H9 (cell line): ENCODE measurements at places on chromosomes 4 and X.

- DNase-seq = no peak
Measured at GRCh38 chrX:25158635-25159034, 142.9 kb upstream of the ARX start.

DNA sequence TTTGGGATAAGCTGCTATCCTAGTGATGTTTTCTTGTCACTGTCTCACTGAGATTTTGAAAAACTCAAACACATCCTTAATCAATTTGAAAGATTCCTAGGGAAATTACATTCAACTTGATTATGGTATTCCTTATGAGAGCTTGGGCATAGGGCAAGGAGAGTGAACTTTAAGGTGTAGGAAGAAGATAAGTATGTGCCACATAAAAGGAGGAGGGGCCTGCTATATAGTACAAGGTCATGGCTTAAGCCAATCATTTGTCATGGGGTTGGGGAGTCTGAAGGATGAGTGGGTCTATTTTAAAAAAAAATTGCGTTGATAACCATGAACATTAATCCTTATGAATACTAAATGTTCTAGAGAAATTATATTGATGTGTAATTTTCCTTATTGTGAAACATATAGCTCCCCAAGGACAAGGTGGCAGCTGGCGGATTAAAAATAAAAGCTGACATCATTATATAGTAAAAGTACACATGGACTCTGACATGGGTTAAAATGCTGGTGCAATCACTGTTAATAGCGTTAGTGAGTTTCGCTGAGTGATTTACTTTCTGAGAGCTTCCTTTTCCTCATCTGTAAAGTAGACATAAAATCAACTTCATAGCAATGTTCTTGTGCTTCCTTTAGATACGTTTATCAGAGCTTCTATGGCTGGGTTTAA, 17.4 kb downstream of the GALNT7 start:
- no peak for DNase-seq

DNA sequence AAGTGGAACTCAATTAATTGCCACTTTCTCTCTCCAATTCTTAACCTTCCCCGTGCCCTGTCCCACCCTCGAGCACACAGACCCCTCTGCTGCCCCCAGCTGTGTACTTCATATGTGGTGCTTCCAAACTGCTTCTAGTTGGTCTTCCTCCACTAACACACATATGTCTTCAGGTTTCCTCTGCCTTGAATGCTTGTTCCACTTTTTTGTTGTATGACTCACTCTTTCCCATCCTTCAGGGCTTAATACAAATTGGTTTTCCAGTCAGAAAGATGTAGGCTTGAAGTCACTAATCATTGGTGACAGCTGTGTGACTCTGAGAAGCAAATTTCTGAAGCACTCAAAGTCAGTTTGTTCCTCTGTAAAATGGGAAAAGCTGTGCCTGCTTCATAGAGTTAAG, 30.6 kb downstream of the TRIM2 start:
- DNase-seq = no peak

DNA sequence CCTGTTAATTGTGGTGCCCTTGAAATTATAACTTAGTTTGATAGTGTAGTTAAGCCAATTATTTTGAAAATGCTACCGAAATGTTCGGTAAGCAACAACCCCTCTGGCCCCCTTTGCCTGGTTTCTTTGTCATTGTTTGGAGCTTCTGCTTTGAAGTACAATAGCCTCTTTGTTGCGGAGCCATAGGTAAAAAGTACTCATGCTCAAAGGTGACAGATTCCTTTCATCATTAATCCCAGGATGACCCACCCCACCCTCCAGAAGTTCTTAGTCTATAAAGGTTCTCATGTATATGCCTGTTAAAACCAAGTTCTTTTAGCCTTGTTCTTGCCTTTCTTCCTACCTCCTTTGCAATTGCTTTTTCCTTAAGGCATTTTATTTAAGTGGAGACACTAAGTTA, 42.4 kb upstream of the SMARCAD1 start:
- DNase-seq = peak; percentile 46

DNA sequence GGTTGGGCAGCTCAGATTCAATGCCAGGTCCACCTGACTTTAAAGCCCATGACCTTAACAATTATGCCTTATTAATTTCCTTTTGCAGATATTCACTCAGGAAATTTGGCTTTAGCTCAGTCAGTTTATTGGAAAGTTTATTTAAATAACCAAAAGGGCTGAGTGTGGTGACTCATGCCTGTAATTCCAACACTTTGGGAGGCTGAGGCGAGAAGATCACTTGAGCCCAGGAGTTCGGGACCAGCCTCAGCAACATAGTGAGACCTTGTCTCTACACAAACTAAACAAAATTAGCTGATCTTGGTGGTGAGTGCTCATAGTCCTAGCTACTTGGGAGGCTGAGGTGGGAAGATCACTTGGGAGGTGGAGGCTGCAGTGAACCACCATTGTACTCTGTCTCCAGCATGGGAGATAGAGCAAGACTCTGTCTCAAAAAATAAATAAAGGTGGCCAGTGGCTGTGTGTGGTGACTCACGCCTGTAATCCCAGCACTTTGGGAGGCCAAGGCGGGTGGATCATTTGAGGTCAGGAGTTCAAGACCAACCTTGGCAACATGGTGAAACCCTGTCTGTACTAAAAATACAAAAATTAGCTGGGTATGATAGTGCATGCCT, 43.3 kb downstream of the RHOH start:
- no peak for DNase-seq

DNA sequence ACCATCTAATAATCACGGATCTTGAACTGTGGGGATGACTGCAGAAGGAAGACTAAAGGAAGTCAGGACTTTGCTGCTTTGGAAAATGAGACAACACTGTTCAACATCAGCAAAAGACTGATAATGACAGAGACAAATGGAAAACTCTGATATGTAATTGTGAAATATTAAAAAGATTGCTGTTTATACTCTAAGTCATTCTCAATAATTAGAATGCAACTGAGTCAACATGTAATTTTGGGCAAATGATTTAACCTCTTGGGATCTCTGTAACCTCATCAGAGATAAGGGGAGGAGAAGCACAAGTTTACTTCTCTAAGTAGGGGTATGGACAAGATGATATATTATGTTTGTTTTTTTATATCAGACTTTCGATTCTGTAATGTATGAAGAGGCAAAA, 121.9 kb downstream of the GASK1B start:
- no peak for DNase-seq

GRCh38 chr4:23822181-23822580, 67.7 kb downstream of the PPARGC1A start:
- no peak for DNase-seq

GRCh38 chr4:108619372-108620100, 840 bp upstream of the RPL34 start:
- DNase-seq = no peak

DNA sequence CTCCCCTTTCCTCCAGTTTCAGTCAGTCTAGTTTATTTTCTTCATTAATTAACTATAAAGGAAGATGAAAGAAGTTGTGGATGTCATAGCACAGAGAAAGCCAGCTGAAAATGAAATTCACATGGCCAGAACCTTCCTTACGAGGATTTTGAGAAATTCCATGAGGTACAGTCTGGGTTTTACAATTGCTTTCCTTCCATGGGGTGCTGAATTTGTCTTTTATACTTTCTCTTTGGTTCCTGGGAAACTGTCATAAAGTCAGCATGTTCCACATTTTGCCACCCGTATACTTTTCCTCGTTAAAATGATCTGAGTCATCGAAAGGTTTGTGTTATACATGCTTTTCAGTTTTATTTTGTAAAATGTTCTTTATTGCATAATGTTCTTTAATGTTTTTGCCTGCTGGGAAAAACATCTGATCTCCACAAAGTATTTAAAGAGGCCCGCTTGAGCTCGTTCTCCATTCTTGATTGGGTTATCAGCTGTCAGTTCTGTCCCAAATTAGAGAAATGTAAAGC, 78.1 kb upstream of the CLDN34 start:
- DNase-seq = no peak

DNA sequence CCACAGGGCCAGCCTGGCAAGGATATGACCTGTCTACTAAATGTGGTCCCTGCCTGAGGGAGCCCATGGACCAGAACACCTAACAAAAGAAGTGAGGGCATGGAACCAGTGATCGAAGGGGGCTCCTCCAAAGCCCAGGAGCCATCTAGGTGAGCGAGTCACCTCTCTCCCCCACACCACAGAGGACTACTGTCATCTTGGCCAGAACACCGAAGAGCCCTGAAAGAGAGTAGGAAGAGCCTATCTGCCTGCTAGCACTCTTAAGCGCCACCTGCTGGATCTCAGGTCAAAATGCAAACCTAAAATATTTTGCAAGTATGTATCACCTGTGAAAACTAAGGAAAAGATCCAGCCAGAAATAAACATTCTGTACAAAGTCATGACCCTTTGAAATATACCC, 137.9 kb upstream of the ZXDB start:
- DNase-seq = peak; percentile 32

DNA sequence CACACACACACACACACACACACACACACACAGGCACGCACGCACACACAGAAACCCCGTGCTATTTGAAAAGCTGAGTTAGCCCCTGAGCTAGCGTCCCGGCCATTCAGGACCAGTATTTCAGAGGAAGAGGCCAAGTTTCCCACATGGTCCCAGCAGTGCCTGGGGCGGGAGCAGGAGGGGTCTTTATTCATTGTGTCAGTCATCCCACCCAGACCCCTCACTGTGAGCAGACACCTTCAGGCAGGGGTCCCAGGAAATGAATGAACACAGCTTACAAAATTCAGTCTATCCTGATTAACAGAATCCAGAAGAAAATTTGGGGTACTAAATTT, 58.1 kb downstream of the ZFYVE28 start:
- no peak for DNase-seq

DNA sequence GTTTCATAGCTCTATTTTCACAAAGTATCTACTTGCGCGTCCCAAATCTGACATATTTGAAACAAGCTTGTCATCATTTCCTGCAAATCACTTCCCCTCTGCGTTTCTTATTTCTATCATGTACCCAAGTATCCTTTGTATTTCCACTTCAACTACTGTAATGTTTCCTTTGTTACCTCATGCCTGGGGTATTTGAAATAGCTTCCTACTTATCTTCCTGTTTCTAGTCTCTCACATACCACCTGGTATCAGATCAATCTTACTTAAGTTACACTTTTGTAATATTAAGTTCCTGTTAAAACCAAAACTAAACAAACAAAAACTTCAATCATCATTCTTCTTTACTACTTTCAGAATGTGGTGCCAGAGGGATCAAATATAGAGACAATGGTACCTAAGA, 93.6 kb upstream of the SMAD1 start:
- DNase-seq = no peak

DNA sequence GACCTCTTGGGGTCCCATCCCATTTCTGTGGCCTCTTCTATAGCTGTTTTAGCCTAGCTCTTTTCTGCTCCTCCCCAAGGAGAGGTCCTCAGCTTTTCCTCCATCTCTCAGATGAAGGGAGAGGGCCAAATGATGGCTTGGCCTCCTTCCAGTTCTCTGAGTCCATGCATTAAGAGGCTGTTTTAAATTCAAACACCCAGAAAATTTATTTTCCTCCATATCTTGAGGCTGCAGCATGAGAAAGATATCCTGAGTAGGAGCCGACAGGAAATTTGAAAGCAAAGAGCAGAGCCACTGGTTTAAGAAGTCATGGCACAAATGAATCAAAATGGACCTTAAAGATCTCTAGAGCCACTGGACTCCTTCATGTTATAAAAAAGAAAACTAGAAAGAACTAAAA, 558.8 kb downstream of the MID1IP1 start:
- no peak for DNase-seq

- DNase-seq = no peak
Measured at GRCh38 chr4:75844151-75844662, 58.0 kb downstream of the PPEF2 start.

DNA sequence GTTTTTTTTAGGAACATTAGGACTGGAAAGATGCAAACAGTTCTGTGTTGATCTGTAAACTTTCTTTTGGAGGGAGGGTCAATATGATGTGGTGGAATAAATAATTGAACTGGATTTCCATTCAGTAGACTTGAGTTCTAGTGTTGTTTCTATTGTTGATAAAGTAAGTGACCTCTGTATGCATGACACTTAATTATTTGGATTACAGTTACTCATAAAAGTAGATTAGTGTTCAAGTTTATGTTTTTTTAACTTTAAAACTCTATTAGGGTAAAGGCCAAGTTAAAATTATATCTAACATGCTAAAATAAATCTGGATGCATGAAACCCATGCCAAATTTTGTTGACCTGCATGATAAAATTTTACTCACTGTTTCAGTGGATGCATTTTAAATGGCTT, 85.4 kb upstream of the NR3C2 start:
- no peak for DNase-seq

DNA sequence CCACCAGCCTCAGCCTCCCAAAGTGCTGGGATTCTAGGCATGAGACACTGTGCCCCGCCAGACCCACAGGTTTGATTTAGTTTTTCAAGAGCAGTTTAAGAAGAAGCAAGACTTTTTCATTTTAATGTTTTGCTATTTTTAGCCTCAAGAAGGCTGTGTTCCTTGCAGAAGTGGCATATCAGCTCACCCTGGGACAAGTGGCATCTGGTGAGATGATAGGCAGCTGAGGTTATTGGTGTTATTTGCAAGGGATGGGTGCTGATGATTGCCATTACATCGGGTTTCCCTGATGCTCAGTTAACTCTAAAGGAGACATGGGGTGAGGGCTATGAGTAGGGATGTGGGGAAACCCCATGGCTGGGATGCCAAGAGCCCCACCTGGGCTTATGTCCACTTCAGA, 120.4 kb downstream of the MXRA5 start:
- DNase-seq = no peak

DNA sequence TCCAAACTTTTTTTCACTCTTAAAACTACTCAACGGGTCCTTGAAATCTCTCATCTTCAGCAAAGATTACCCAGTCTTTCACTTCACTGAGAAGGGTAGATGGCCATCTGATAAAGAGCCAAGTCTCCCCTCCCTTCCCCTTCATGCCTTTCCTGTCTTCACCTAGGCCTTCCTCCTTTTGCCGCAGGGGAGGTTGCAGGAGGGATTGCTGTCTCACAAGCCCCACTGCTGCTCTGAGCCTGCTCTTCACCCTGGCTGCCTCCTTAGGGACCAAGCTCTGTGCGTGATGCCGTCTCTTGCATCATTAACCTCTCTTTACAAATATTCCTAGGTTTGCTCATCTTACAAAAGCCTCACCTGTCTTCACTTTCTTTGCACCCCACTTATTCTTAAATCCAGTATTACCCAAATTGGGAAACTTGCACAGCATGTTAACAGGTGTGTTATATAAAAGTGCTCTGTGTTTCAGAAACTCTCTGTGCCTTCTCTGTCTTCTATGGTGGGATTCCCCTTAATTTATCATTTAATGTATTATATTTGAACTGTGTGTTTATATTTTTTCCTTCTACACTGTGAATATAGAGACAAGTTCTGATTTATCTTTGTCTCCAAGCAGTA, 3.8 kb downstream of the ZFX start:
- DNase-seq = peak; percentile 61

- DNase-seq = no peak
Measured at GRCh38 chr4:26071688-26072087, 157.7 kb downstream of the SMIM20 start.

DNA sequence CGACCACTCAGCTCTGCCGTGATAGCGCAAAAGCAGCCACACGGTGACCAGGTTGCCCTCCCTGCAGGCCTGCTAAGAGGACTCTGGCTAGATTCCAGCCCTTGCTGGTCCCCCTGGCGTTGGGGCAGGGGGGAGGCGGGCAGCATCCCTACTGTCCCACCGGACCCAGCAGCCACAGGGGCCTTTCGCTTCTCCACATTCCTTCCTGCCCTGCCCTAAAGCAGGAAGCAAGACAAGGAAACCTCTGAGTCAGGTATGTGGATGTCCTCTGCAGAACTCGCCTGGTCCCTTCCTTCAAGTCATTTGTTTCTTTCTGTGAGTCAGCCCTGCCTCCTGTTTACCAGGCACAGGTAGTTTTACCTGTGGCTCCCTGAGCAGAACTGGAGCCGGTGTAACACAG, 60.2 kb upstream of the CLDN34 start:
- peak; percentile 77 for DNase-seq
